ENCODE measurements at places on chromosomes 1 and 21.

DNA sequence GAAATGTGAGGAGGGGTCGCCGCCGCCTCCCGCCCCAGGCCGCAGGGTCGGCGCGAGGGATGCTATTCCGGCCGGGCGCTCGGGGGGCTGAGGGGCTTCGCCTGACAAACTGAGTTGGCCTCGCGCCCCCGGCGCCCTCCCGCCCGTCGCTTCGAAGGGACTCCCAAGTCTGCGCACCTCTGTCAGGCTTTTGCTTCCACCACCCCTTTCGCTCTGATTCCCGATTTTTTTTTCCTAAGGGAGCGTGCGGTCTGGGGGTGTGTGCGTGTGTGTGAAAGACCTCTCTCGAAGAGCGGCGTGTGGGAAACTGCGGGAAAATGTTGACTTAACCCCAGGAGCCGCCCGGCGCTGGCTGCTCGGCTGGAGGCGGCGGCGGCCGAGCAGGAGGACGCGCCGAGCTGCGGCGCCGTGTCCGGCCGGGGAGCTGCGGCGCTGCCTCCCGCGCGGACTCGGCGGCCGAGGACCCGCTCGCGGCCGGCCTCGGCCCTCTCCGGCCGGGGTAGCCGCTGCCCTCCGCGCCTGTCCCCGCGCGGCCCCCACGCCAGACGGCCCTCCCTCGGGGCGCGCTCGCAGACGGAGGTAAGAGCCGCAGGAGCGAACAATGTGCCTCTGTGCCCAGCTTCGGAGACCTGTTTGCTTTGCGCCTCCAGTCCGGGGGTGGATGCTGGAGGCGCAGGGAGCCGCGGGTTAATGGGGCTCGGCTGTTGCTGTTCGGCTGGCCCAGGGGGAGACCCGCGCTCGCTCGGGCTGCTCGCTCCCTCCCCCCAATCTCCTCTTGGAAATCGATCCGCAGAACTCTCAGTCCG lies 1.1 kb downstream of the ADGRL2 start:
- DNase-seq = no peak

DNA sequence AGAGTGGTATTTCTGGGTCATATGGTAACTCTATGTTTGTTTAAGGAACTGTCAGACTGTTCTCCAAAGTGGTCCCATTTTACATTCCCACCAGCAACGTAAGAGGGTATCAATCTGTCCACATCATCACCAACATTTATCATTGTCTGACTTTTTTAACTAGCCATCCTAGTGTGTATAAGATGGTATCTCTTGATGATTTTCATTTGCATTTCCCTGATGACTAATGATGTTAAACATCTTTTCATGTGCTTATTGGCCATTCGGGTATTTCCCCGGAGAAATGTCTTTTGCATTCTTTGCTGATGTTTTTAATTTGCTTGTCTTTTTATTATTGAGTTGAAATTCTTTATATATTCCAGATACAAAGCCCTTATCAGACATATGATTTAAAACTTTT lies 370.1 kb upstream of the NR5A2 start:
- no peak for DNase-seq

DNA sequence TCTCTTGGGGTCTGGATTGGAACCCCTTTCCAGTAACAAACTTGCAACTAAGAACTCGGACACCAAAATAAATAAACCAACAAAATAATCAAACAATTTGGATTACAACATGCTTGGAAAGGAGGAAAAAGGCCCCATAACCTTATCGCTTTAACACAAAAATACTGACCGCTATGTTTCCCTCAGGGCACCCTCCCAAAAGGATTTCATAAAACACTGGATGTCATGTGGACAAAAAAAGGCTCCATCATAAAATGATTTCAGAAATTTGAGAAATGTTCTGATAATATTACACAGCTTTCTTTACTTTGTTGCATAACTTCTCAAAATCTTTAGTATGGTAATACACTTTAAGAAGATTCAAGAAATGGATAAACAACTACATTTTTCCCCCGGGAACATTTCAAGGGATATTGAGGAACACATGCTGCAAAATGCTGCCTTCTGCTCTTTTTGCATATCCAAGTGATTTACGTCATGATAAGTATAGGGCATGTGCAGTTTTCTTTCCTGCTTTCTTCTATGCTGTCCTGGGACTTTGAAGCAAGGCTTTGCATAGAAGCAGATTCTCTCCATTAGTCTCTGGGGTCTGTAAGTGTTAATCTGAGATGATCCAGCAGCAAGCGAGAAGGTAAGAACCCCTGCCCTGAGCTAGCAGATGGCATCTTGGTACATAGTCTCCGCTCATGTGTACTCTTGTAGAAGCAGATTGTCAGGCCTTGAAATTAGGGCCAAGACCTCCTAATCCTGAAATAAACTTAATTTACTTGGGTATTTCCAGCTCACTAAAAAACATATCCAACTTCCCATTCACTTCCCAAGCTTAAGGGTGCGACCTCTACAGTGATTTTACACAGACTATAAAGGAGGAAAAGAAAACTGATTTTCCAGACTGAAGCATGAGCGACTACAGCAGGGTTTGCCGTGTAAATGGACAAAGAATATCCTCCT lies 85.5 kb upstream of the KIAA0040 start:
- no peak for DNase-seq

- no peak for DNase-seq
These were observed 23.8 kb downstream of the HSD11B1 start for GRCh38 chr1:209728466-209728865.

GRCh38 chr1:8711151-8711550 lies 106.3 kb downstream of the RERE start:
- DNase-seq = no peak

DNA sequence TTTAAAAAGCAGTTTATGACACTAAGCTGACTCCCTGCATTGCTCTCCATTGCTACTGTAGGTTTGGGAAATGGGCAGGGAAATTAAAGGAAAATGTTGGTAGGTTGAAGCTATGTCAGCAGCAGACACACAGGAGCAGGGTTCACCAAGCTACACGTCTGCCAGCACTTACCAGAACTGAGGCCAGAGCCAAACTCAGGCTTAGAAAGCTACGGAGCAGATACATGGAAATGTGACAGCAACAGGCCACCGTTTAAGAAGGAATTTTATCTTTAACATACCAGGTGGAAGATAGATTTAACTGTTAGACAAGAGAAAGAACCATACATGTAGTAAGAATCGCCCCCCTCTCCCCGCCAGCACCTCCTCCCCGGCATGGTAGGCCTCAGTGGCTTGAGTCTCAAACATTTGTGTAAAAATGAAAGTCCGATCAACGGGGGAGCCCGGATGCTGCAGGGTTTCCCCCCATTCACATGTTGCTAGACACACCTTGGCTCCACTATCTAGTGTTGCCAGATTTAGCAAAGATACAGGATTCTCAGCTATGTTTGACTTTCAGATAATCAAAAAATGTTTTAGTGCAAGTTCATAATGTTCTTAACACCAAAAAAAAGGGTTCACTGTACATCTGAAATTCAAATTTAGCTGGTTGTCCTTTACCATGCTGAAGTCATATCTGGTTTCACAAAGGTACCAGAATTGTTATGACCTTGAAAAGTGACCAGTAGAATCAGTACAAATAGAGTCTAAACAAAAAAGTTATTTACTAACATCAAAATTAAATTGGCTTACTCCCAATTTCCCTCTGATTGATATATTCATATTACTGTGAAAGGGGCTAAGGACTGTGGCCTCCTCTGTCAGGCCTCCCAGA lies 6.7 kb downstream of the OR2T11 start:
- no peak for DNase-seq

- DNase-seq = no peak
These were observed 245.4 kb downstream of the KCNJ6 start for GRCh38 chr21:37670883-37671282.

- DNase-seq = no peak
These were observed 89.8 kb downstream of the OLFML2B start for GRCh38 chr1:161933592-161934588.

DNA sequence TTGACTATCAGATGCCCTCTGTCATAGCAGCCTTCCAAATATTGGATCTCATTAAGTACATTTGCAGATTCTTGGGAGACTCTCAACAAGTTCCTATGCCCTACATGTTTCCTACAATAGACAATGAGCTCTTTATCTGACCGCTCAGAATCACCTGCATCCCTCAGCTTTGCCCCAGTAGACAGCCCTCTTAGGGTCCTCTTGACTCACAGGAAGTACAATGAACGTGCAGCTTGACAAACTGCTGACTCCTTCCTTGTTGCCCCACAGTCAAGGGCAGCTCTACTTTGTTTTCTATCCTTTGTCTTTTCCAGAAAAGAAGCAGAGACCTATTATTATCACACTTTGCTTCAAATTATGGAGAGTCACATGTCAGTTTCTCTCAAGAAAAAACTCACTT lies 27.6 kb downstream of the SLC44A5 start:
- DNase-seq = no peak

GRCh38 chr1:234226819-234227165 lies 146.5 kb upstream of the COA6 start:
- DNase-seq = no peak

DNA sequence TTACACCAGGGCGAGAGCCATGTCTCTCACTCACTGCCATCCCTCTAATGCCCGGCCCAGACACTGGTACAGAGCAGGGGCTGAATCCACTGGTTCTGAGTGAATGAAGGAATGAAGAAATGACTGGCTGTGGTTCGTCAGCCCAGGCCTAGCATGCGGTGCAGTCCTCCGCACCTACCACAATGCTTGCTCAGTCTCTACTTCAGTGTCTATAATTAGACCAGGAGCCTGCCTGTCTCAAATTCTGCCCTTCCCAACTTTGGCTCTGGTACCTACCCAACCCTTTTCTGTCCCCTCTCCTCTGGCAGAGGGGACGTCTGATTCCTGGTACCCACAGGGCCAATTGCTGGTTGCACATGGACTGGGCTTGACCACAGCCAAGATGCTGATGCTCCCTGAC lies 118.2 kb upstream of the GRIK3 start:
- DNase-seq = no peak

DNA sequence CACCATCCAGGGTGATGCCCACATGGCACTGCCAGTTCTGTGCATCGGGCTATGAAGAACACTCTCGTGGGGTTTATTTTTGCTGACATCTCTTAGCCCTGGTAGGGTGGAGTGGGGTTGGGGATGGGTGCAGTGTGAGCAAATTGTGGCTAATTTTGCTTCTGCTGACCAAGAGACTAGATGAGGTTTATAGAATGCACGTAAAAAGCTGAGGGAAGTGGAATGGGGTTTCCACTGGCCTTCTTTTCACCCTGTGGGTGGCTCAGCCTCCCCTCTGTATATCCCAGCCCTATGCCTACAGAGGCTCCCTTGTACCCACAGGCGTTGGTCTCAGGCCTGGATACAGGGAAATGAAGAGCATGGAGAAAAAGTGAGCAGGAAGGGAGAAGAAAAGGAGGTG lies 44.1 kb upstream of the RAB4A start:
- no peak for DNase-seq

DNA sequence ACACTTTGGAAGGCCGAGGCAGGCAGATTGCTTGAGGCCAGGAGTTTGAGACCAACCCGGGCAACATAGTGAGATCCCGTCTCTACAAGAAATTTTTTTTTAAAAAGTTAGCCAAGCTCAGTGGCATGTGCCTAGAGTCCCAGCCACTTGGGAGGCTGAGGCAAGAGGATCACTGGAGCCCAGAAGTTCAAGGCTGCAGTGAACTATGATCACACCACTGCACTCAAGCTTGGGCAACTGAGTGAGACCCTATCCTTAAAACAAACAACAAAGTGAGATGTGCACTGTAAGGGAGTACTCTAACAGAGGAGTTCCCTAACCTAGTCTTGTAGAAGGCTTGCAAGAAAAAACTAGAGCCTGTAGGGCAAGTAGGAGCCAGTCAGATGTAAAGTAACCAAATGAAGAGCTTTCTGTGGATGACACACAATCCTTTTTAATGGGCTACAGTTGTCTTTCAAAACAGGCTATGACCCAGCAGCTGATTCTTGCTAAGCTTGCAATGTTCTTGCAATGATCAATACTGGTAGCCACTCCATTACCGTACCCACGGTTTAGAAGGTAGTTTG lies 38.0 kb upstream of the SRP9 start:
- DNase-seq = no peak

GRCh38 chr1:191358724-191359123 lies 799.5 kb upstream of the RGS18 start:
- DNase-seq = no peak

- no peak for DNase-seq
These were observed at the start of gene FABP3 for GRCh38 chr1:31373056-31373896. Gene FABP3, minus strand, starts transcription at chr1:31373076. Its CDS starts 62 bp downstream, at chr1:31373014.
